8988T (cell line): ENCODE measurements at places on chromosomes 13 and 19.

DNA sequence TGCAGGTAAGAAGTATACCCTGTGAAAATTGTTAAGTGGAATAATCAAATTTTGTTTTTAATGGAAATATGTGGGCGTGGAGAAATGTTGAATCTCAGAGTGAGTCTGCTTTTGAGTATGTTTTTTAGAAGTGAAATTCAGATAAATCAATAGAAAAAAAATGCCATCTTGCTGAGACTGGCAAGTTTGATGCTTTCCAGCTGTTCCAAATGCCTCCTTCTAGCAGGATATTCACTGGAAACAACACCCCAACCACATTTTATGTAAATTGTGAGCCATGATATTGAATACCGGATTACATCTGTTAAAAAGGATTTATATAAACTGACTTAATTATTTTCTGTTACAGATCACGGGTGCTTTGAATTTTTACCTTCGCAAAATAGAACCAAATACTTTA, 115.4 kb downstream of the ITGBL1 start:
- DNase-seq, result no peak

GRCh38 chr19:10870501-10870954, 825 bp upstream of the CARM1 start:
- no peak for DNase-seq

DNA sequence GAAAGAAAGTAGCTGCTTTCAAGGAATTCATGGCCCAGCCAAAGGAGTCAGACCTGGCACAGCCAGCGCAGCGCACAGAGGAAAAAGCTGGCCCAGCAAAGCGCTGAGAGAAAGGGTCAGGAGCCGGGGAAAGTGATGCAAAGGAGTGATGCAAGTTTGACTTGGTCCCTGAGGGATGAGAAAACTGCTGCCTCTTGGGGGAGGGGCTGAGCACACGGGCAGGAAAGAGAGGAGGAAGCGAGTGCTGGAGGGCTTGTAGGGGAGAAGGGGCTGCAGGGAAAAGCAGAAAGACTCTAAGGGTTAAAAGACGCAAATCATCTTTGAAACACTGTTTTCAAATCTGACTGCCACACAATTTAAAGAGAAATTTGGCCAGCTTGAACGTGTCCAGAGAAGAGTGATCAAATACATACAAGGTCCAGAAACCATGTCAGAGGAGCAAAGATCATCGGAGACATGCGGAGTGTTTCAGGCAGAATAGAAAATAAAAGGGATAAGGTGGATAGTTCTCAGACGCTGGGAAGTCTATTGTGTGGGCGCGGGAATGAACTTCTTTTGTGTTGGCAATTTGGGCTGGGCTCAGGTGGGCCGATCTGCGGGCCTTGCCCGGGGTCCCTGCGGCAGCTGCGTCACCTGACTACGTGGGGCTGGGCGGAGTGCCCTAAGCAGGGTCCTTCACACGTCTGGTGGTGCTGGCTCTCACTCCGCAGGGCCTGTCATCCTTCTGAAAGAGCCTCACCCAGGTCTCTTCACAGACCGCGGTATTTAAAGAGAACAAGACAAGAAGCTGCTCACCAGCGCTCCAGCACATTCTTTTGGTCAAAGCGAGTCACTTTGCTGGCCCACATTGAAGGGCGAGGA, 18.1 kb downstream of the N4BP2L1 start:
- no peak for DNase-seq

DNA sequence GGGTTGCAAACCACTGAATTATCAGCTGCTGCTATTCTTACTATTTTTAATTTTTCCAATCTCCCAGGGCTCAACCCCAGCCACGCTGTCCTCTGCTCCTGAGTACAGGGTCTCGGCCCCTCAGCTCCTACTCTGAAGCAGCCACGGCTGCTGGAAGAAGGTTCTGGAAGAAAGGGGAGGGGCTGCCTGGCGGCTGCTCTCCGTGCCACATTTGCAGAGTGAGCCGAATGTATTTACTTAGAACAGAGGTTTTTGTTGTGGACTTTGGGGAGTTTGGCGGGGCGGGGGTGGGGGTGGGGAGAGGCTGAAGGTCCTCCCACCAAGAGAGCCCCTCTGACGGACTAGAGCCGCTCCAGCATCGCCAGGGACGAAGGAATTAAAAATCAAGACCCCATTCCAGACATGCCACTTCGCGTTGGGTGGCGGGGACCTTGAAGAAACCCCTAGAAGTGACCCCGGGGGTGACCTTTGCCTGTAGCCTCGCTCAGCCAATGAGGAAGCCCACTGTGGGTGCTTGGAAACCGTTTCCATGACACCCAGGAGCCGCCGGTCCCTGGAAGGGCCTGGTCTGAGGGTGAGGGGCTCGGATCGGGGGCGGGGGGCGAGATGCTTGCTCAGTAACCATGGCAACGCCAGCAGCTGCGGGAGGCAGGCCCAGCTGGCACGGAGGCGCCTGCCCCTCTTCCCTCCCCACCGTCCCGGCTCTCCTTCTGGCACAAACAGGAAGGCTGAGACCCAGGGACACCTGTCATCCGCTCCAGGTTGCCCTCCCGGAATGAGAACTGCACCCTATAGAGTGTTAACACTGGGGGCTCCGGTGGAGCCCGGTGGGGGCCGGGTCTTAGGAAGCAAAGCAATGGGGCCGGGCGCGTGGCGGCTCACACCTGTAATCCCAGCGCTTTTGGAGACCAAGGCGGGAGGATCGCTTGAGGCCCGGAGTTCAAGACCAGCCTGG, 54.2 kb upstream of the PTPRS start:
- DNase-seq, result no peak

GRCh38 chr13:24905242-24905641, 141.3 kb downstream of the RNF17 start:
- no peak for DNase-seq
